ENCODE measurements at places on chromosomes 6 and 20.

DNA sequence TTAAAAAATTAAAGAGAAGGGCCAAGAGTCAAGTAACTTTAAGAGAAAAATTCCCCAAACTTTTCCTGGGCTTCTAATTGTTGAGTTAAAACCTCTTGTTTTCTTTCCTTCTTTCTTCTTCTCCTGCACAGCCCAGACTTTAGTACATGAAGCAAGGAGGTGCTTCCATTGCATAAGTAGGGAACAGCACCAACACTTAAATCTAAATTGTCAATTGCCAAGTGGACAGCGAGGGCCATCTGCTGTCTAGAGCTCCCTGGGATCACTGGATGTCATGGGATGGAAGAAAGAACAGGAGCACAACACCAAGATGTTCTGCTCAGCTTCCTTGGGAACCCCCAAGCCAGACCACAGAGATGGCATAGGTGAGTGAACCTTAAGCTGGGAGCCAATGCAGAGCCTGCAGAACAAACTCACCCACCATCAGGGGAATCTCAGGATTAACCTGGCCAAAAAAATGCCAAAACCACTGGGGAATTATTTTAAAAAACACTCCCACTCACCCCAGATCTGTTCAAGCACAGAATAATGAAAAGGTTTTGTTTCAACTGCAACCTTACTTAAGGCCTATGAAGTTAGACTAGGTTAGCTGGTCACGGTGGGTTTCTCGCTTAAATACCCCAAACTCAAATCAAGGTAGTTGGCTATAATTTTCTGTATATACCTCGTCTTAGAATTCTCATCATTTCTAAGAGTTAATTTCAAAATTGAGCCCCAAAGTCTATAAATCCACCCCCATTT is 67.8 kb downstream of the TNFRSF21 start:
- peak; percentile 28 for DNase-seq

- peak; percentile 64 for DNase-seq
These were observed 938 bp downstream of the WRNIP1 start for GRCh38 chr6:2765896-2766766.

GRCh38 chr20:63003546-63003945 is 3.2 kb downstream of the BHLHE23 start:
- no peak for DNase-seq

- DNase-seq: peak; percentile 21
These were observed 143.7 kb downstream of the KLHL32 start for GRCh38 chr6:97068211-97068610.

- no peak for DNase-seq
These were observed 11.0 kb downstream of the SLC29A1 start for GRCh38 chr6:44234101-44235025.

GRCh38 chr20:8060977-8061376 is 41.4 kb upstream of the TMX4 start:
- no peak for DNase-seq

DNA sequence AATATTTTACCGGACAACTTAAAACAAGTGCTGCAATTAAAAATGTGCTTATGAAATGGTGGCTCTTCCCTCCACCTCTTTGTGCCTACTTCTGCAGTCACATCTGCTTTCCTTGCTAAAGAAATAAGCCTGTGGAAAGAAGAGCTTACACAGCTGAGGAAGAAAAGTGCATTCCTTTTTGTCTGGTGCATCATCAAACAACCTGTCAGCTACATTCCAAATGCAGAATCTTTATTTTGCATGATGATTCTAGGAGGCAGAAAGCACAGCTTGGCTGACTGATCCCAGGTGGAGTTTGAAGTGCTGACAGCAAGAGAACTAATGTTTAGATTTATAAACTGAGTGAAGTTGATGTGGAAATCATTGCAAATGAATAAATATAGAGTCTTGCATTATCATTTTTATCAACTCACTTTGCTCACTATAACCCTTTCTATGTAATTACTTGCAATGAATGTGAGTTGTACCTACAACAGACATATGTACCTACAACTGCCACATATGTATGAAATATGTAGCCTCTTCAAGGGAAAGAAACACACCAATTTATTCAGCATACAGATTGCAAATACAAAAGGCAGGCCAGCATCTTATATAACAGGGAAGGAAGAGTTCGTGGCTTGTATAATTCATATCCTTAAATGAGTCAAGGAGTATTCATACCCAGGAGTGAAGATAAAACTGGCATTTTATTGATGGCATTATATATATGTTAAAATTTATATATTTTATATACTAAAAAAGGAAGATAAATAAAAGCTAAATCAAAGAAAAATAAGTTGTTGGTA is 223.4 kb upstream of the MCHR2 start:
- DNase-seq: no peak

DNA sequence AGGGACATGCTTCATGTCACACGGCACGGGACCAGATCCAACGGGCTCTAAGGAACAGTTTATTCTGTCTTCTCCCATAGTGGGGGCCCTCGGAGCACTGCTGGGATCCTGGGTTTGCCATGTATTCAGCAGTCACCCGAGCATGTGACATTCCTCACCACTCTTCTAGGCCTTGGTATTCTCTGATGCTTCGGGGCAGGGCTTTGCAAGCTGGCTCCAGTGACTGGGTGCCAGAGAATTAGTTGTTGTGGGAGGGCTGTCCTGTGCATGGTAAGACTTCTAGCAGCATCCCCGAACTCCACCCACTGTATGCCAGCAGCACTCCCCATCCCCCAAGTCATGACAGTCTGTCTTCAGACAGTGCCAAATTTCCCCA is 5.4 kb downstream of the CCN5 start:
- DNase-seq: no peak

DNA sequence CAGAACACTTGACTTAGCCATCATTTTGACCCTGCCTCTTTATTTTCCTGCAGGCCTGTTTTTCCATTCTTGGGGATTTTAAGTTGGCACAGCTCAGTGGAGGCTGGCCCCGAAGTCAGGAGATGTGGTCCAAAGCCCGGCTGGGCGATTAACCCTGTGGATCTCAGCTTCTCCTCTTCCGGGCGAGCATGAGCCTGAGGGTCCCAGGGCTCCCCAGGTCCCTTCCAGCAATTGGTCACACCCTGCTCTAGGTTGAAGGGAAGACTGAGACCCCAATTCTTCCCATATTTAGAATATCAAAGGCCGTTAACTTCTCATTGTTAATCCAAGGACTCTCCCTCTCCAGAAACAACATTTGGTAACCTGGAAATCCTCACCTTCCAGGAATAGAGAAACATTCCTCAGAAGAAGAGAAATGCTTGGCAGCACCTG is 2.3 kb downstream of the THBS2 start:
- DNase-seq: no peak

DNA sequence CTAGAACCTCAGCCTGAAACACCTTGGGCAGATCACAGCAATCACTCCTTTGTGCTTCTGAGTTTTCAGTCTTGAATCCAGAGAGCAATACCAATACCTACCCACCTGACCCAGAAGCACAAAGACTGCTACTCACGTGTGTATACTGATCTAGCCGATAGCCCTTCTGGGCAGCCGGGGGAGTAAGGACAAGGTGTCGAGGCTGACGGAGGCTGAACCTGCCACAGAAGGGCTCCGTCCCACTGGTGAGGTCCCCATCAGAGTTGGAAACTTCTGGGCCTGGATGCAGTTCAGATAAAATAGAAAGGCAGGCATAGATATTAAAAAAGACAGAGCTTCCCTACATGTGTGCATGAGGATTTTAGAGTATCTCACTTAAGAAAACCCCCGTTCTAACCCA is 32.0 kb downstream of the PKHD1 start:
- no peak for DNase-seq

- no peak for DNase-seq
These were observed 662.6 kb downstream of the RFPL4B start for GRCh38 chr6:113009682-113010081.

DNA sequence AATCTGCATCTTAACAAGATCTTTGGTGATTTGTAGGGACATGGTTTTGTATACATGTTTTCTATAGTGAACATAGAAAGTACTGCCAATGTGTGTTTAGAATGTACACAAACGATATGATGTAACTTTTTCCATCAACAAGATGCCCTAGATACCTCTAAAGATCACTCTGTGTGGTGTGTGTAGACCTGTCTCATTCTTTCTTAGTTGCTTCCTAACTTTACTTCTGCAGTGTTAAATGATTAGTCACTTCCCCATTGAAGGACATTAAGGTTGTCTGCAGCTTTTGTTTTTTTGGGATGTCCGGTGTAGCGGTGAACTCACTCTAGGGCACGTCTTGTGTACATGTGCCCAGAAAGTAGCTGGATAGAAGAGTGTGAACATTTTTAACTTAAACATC is 35.9 kb downstream of the CDYL start:
- DNase-seq: peak; percentile 25

GRCh38 chr6:76703786-76704185 is 631.3 kb upstream of the IMPG1 start:
- no peak for DNase-seq

DNA sequence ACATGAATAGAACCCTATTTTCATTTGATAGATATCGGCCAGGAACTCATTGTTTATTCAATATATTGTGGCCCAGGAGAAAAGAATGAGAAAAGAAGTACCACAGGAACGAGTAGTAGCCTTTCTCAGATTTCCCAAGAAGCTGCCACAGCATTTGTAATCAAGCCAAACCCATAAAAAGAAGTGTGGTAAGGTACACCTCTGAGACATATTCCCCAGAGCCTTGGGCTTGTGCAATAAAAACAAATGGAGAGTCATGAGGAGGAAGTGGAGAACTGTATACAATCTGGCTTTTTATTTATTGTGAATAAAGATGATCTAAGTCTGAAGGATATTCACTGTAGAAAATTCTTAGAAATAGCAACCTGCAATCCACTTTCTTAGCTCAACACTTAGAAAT is 36.7 kb downstream of the KIF6 start:
- DNase-seq: peak; percentile 22

DNA sequence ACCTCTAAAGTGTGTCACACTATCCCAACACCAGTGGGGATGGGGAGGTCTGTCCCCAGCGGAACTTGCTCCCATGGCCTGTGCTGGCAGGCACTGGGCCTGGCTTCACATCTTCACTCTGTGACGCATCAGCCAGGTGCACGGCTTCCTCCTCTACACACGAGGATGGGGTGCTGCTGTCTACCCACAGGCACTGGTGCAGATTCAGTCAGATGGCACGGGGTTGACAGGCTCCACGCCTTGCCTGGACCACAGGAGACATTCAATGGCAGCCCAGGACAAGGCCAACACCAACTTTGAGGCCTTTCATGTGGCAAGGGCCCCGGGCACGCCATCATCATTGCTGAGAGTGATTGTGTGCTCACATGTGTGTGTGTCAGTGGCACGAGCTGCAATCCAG is 92.4 kb downstream of the TMEM242 start:
- no peak for DNase-seq

GRCh38 chr6:131920656-131921055 is 30.5 kb downstream of the CCN2 start:
- no peak for DNase-seq

GRCh38 chr20:40754339-40754943 is 65.4 kb upstream of the MAFB start:
- DNase-seq: no peak

DNA sequence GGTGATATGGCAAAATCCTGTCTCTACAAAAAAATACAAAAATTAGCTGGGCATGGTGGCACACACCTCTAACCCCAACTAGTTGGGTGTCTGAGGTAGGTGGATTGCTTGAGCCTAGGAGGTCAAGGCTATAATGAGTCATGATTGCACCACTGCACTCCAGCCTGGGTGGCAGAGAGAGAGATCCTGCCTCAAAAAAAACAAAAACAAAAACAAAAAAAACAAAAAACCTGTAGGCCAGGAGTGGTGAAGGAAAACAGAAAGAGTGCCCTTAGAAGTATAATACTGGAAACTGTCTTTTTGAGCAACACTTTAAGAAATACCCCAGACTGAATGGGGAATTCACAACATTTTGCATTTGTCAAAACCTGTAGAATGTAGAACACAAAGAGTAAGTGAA is 85.3 kb downstream of the JARID2 start:
- peak; percentile 62 for DNase-seq

DNA sequence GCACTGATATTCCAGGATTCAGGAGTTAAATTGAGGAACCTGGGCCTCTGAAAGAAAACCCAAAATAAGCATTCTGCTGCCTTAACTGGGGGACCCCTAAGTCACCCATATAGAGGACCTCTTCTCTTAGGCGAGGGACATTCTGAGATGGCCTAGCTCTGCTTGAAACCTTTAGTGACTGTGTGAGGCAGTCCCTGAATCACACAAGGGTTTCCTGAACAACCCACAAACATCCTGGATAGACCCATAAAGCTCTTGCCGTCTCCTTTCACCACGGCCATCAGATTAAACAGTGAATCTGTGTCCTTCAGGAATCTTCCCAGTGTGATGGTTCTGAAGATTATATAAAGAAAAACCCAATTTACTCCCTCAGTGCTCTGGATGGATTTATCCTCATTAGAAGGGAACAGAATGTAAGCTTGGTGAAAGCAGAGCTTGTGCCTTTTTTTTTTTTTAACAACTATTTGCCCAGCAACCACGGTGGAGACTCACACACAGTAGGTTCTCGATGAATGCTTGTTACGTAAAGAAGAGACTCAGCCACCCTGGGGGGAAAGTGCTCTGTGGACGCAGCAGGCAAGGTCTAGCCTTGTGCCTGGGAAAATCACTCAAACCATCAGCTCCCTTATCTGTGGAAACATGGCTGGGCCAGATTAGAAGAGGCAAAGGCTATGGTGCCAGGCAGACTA is 39.1 kb upstream of the SIRPG start:
- no peak for DNase-seq

DNA sequence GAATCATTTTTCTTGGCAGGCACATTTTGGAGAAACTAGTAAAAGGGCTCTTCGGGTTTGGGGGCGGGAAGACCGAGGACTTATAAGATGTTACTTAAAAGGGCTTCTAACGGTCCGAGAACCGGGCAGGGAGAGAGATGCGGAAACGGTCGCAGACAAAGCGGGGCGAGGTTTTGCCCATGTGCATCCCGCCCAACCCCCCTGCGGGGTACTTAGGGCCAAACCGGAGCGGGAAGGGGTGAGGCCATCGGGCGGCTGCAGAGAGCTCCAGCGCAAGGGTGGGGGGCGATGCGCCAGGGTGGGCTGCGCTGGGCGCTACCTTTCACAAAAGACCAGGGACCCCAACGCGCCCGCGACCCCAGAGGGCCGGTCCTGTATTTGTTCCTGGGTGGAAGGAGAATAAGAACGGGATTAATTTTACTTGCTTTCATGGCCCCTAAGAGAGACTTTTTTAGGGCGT is 616 bp downstream of the TUBB start:
- peak; percentile 66 for DNase-seq

- DNase-seq: no peak
These were observed 297.5 kb downstream of the GMDS start for GRCh38 chr6:1947922-1948321.

- no peak for DNase-seq
These were observed 188.2 kb downstream of the CDKAL1 start for GRCh38 chr6:20722455-20722854.

- no peak for DNase-seq
These were observed 11.4 kb downstream of the HMGCLL1 start for GRCh38 chr6:55567558-55567957.

DNA sequence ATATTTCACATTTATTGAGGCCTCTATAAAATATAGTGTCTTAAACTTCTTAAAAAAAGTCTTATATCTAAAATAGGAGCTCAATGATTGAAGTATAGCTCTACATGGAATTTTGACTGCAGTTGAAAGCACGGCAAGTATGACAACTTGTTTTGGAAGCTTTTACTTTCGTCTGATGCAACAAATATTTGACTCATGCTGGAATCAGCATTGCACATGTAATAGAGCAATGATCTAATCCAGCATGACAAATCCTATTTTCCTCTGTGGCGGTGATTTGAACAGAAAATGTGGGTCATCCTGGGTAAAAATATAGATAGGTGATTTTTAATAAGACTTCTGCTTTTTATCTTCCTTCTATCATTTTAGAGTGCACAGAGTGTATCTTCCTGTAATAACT is 111.6 kb downstream of the TINAG start:
- DNase-seq: no peak

GRCh38 chr6:140602431-140603248 is 1228.2 kb upstream of the CITED2 start:
- no peak for DNase-seq
